ENCODE measurements at places on chromosomes 2 and 18. TPM values are rescaled to one million over a fixed set of nuclear protein-coding genes. Genes with fewer than 3 reads are reported as not detected.

DNA sequence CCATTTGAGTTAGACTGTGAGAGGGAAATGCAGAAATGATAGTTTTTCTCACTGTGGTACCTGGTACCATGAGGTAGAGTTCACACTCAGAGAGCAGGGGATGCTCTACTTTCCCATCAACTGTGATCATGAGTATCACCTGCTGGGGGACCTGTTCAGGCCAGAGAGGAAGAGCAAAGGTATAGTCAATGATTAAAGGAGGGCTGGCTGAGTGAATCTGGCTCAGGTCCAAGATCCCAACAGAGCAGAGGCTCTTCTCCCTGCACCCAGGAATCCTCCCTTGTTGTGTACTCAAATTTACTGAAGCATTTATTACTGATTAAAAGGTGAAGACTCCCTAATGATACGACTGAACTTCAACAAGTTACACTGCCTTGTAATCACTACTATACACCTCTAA is 104.6 kb upstream of the CHRNA1 start:
- DNase-seq: no peak

DNA sequence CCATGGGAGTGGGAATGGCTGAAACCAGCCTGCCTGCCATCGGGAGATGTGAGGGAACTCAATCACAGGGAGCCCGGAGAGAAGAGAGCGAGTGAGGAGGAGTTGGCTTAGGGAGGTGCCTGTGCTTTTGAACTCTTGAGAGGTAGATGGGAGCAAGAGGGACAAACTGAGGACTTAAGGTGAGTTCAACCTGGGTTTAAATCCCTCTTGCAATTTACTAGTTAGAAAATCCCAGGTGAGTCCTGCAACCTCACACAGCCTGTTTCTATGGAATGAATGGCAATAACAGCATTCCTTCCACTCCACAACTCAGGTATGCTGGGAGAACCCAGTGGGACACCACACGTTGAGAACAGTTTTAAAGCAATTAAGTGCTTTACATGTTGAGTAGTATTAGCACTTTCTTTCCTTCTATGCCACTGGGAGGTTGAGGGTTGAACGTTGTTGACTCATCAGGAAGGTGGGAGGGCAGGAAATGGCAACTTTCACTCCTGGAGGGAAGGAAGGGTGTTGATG is 57.3 kb downstream of the VIT start:
- DNase-seq: peak; percentile 77

DNA sequence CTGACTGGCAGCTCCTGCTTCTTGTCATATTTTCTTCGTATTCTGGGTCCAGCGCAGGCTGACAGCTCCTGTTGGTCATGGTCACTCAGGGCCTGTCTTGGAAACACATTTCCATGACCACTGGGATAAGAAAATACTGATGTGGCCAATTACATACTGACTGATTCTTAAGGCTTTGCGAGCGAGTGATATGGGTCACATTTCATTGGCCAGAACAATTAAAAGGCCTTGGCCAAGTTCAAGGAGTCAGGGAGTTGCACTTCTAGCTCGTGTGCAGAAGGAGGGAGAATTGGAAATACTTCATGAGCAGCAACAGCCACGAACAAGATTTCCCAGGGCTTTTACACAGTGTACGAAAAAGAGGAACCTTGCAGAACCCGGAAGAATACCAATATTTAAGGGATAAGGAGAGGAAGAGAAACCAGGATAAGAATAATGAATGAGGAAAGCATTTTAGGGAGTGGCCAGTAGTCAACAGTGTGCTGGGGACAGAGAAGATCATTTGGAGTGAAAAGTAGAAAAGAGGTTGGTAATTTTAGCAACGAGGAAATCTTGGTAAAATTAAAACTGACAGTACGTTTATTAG is 149.5 kb downstream of the ATP9B start:
- no peak for DNase-seq

GALNT14 gene
- 2.7 TPM for total RNA-seq

GRCh38 chr2:47249157-47249900 is 94.2 kb upstream of the STPG4 start:
- no peak for DNase-seq

ZNF396 gene
- total RNA-seq: 1.2 TPM

LPIN1 gene
- 4.4 TPM for total RNA-seq

GRCh38 chr2:148273158-148273691 is 252.3 kb downstream of the MBD5 start:
- DNase-seq: no peak

- DNase-seq: peak; percentile 31
Observed at GRCh38 chr18:79934311-79935097, 16.9 kb downstream of the SLC66A2 start.

GRCh38 chr2:211434773-211435172 is 878.4 kb downstream of the CPS1 start:
- no peak for DNase-seq

ITGB6 gene
- total RNA-seq: not detected

DNA sequence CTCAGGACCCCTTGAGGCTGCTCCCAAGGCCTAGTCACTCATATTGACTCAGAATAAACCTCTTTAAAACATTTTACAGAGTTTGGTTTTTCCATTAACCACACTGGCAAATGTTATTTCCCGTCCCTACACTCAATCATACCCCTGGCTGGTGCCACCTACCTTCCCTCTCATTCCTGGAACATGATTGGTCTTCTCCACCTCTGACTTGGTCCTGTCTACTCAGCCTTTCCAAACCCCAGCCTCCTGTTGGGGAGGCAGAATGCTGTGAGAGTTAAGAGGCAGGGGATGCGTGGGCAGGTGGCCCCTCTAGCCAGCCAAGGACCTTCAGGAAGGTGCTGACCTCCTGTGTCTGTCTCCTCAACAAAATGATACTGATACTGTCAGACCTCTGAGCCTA is 149.3 kb downstream of the CABLES1 start:
- DNase-seq: no peak

CYBRD1 gene
- total RNA-seq: 5.4 TPM

FSIP2 gene
- 1.8 TPM for total RNA-seq

DNA sequence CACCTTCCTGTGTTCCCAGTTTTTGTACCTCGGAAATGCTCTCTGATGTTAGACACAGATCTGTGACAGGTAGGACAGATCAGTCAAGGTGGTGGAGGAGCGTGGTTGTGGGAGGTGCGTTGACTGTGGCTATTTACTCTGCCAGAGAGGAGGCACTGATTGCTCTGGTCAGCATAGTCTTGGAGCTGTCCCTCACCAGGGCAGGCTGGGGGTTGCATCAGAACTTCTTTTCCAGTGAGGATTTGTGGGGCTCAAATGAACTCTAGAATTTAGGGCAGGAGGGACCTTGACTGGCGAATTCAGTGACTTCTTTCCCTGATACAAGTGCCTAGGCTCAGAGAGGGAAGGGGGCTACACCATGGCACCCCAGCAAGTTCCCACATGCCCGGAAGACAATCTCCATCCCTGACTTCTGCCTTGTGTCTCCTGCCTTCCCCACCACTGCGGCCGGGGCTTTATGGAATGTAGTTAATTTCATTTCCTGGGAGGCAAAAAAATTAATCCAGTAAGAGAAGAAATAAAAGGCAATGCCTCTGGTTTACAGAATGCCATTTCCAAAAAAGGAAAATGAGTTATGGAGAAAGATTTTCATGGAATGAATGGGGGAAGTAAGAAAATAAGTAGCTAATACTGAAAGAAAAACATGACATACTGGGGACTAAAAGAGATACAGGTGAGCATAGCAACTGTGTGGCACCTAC is 26.1 kb downstream of the NIFK start:
- no peak for DNase-seq

SMYD1 gene
- total RNA-seq: 0.04 TPM

DNA sequence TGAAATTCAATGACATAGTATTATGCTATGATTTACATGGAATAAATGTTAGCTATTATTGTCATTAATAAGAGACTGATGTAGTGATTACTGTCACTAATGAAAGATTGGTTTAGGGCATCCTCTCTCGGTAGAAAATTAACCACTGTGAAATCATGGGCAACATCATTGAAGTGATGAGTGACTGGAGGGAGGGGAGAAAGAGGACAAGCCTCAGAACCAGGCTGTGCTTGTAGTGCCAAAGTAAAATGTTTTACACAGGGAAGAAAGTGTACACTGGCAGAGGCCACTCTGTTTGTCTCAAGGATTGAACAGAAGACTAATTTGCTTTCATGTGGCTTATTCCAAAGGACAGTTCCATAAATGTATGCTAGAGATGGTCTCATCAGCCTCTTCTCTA is 456.2 kb upstream of the TCF4 start:
- no peak for DNase-seq

SLC9A4 gene
- total RNA-seq: not detected

- DNase-seq: no peak
Observed at GRCh38 chr2:10989782-10990181, 78.0 kb downstream of the KCNF1 start.
